ENCODE measurements at places on chromosomes 13 and 19.

- DNase-seq, result no peak
Measured at GRCh38 chr13:73201626-73202025, 142.8 kb downstream of the KLF5 start.

DNA sequence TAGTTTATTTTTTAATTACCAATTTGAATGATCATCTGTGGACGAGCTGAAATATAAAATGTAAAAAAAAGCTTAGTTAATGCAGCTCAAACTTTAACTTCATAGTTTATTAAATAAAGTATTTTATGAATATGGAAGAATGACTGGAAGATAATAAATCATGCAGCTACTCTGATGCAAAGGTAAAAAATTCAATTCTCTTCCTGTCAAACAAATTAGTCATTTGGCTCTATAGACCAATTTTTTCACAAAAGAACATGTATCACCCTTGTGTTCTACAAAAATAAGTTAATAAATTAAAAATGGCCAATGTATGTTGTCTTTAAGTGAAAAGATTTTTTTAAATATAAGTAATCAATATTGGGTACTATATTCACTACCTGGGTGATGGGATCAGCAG is 26.2 kb downstream of the EXOSC8 start:
- DNase-seq, result peak; percentile 55

DNA sequence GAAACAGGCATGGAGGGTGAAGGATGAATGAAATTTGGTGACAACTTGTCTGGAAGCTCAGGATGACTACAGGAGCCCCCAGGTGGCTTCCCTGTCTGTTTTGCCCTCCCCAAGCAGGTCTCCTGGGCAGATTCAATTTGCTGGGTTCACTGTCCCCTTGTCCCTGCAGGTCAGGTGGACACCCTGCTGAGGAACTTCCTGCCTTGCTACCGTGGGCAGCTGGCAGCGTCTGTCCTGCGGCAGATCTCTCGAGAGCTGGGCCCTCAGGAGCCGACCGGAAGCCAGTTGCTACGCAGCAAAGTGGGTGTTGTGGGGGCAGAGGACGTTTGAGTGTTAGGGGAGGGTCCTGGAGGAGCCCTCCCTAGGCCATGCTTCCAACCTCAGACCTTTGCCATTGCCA is 19.1 kb downstream of the PGLS start:
- DNase-seq, result no peak

DNA sequence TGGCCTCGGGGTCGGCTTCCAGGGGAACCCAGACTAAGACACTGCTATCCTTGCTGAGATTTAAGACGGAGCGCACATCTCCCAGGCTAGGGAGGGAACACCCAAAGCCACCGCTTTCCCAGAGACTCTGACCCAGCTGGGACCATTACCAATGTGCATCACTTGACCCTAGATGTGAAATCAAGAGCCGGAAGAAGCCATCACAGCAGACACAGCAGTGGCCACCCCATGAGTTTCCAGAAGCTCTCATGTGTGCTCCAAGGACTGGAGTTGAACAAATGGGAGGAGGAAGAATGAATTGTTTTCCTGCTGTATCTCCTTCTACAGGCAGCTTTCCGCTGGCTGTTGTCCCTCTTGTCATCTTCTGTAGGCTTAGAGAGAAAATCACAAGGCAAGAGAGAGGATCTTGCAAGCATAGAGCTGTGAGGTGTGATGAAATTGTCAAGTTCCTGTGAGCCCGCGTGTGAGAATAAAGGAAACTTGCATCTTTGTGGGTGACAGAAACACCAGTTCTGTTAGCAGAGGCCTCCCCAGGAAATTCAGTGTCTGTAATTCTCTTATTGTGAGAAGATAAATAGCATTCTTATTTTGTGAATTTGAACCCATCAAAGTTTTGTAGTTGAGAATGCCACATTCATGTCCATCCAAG is 711.8 kb downstream of the UQCRFS1 start:
- no peak for DNase-seq

- no peak for DNase-seq
Measured at GRCh38 chr13:80419416-80419815, 78.5 kb upstream of the SPRY2 start.

- no peak for DNase-seq
Measured at GRCh38 chr19:8265872-8266271, 42.3 kb downstream of the CD320 start.

- peak; percentile 85 for DNase-seq
Measured at GRCh38 chr19:2270423-2271233, 11.3 kb downstream of the PEAK3 start.

GRCh38 chr13:41562083-41562482 is 104.7 kb downstream of the RGCC start:
- DNase-seq, result peak; percentile 91

DNA sequence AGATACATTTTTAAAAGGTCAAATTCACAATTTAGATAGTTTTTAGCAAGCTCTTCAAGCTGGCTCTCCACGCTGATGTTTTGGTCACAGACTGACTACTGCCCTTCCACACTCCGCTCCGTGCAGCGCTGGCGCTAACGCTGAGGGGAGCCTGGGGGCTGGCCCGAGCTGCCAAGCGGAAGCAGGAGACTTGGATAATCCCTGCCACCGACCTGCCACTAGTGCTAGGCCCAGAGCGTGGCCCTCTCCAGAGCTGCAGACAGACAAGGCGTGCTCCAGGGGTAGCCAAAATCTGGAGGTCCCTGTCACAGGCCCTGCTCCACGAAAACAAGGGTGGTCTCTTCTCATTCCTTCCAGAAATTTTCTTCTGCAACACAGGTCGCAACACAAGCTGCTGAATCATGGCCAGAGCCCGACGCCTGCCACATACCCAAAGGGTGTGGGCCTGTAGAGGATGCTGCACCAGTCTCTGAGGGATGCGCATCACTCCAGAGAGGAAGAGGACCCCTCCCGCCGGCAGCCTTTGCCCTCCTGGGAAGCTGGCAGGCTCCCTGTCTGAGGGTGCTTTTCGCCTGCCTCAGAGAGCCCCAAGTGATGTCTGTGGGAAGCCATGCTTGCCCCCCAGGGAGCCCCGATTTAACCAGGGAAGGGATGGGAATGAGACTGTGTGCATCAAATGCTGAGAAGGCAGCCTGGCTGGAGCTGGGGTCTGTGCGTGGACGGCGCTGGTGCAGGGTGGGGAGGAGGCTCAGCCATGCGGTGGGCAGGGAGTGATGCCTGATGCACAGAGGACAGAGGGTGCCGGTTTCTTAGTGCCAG is 21.6 kb downstream of the CAPS start:
- no peak for DNase-seq

- no peak for DNase-seq
Measured at GRCh38 chr13:35961461-35962220, 169.5 kb downstream of the DCLK1 start.

- DNase-seq, result no peak
Measured at GRCh38 chr13:102028868-102029267, 373.0 kb downstream of the FGF14 start.

DNA sequence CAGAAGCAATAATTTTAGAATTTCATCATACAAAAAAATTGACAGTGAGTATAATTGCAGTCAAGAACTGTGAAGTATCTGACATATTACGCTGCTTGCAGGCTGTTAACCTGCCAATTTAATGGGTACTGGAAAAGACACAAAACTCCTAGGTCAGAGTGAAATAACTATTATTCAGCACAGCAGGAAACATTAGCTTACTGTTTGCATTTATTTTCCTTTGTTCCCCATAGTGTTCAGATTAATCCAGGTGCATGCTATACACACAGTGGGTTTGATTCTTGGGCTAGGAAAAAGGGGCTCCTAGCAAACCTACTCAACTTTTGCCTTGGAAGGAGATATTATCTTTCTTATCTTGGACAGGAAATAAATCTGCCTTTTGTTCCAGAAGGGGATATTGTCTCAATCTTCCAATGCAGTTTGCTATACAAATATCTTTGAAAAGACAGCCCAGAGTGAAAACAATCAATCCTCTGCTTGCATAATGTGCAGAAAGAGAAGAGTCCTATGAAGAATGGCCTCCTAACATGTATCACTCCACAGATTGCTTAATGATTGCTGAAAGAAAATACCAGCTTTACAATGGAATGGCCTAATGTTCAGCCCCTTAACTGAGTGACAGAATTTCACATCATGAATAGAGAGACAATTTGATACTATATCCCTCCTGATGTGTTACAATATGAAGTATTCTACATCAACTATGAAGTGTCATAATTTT is 443.4 kb downstream of the TBC1D4 start:
- no peak for DNase-seq

All from HCEC 1CT (cell line).